Renal pelvis (tissue), 12 donors: ENCODE measurements at places on chromosomes 13 and 19. TPM values are rescaled to one million over a fixed set of nuclear protein-coding genes. Genes with fewer than 3 reads are reported as not detected.

DNA sequence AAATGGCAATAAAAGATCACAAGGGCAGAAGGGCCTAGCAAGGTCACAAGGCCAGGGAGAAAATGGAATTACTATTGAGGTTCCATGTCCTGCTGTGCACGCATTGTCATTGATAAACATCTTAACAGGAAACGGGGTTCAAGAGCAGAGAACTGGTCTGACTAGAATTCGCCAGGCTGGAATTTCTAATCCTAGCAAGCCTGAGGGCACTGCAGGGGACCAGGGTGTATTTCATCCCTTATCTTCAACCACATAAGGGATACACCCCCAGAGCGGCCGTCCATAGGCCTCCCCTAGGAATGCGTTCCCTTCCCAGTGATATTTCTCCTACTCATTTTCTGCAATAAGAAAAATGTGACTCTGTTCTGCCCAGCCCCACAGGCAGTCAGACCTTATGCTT is 19.5 kb downstream of the ERICH4 start:
- DNase-seq: no peak

The CBY2 gene
- polyA plus RNA-seq: 0.74 TPM

The ZNF773 gene
- polyA plus RNA-seq: 11.4 TPM

The ALOX5AP gene
- 4.5 TPM for polyA plus RNA-seq
